ENCODE measurements at places on chromosomes 2 and 18.

DNA sequence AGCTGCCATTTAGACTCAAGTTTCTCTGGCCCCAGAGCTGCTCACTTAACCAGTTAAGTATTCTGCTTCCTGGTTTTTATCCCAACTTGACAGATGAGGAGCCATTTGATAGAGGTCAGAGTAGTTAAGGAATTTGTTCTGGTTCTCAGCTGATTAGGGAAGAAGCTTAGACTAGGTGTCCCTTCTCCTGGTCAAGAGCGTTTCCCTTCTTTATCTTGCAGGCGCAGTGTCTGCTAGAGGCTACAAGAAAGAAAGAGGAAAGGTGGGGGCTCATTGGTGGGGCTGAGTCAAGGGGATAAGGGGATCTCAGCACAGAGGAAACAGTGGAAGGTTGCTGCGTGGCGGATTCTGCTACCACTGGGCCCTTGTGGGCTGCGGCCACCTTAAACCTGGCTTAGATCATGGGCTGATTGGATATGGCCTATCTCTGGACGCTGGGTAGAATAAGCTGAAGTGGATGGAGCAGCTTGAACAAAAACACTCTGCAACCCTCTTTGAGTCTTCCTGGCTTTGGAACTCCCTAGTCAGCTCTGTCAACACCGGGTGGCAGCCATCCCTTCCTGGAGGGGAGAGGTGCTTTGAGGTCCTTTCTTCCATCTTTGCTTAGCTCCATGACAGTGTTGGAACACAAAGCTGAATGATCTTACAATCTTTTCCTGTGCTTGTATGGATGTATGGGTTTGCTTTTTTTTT lies 70.8 kb downstream of the QPCT start:
- no peak for DNase-seq

- DNase-seq = no peak
Observed at GRCh38 chr2:97926946-97927345, 68.8 kb downstream of the TMEM131 start.

GRCh38 chr2:194424683-194425209 lies 1232.3 kb upstream of the SLC39A10 start:
- no peak for DNase-seq

DNA sequence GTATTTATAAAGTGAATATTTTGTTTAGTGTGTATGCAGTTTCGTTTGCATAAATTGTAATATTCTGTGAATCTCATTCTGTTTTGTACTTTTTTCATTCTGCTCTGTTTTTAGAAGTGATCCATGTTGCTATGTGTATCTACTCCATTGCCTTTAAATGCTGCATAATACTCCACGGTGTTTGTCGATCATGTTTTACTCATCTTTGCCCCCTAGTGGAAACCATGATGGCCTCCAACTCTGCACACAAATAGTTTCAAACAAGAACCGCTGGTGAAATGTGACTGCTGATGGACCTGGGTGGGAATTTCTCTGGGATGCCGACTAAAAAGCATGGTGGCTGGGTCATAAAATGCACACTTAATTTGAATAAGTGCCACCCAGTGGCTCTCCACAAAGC lies 32.0 kb upstream of the SKOR2 start:
- DNase-seq = no peak

- DNase-seq = no peak
Observed at GRCh38 chr2:179661986-179662385, 199.4 kb downstream of the ZNF385B start.
